ENCODE measurements at places on chromosomes 4 and X.

GRCh38 chrX:109390556-109390955, 91.3 kb downstream of the GUCY2F start:
- no peaks in the 10 kb centered on the region for H3K36me3 ChIP-seq
- no peaks in the 10 kb centered on the region for H3K27me3 ChIP-seq
- H3K4me1 ChIP-seq = no peaks in the 10 kb centered on the region
- DNase-seq = no peak
- H3K4me3 ChIP-seq = no peak overlapping the region

- H3K27ac ChIP-seq = no peak overlapping the region
- H3K4me1 ChIP-seq = no peaks in the 10 kb centered on the region
- H3K36me3 ChIP-seq = no peaks in the 10 kb centered on the region
- DNase-seq = no peak
- H3K27me3 ChIP-seq = no peaks in the 10 kb centered on the region
Measured at GRCh38 chrX:79325263-79325958, 41.7 kb downstream of the ITM2A start.

GRCh38 chr4:88075336-88075735, 67.9 kb downstream of the PKD2 start:
- DNase-seq = no peak
- no peak overlapping the region for H3K27ac ChIP-seq
- H3K27me3 ChIP-seq = no peaks in the 10 kb centered on the region
- H3K4me3 ChIP-seq = no peak overlapping the region
- H3K4me1 ChIP-seq = no peaks in the 10 kb centered on the region

- H3K4me1 ChIP-seq = no peaks in the 10 kb centered on the region
- H3K36me3 ChIP-seq = no peaks in the 10 kb centered on the region
- no peak for DNase-seq
Measured at GRCh38 chrX:28876408-28876807, 289.2 kb downstream of the IL1RAPL1 start.

GRCh38 chr4:185202984-185203485, 765 bp downstream of the CFAP97 start:
- H3K4me3 ChIP-seq = peak overlapping the region; percentile 72
- peak overlapping the region; percentile 96 for H3K27ac ChIP-seq
- H3K4me1 ChIP-seq = peaks cover 27% of the 10 kb centered on the region
- H3K27me3 ChIP-seq = no peaks in the 10 kb centered on the region

DNA sequence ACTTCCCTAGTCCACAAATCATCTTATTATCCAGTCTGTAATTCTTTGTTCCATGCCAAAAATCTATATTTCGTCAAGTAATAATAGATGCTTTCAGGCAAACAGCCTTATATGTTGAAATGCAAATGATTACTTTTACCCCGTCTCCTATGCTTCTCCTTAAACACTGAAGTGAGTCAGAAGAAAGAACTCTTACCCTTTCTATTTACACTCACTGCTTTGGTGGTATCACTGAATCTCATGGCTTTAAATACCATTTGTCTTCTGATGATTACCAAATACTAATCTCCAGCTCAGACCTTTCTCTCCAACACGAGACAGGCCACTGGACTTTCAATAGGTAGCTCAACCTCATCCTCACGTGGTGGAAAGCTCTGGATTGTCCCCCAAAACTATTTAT, 558.1 kb downstream of the IL1RAPL1 start:
- H3K4me1 ChIP-seq = no peaks in the 10 kb centered on the region
- no peak overlapping the region for H3K4me3 ChIP-seq
- no peak for DNase-seq
- no peaks in the 10 kb centered on the region for H3K27me3 ChIP-seq
- no peak overlapping the region for H3K27ac ChIP-seq

GRCh38 chr4:176690716-176691115, 102.0 kb downstream of the VEGFC start:
- H3K27me3 ChIP-seq = no peaks in the 10 kb centered on the region
- H3K4me1 ChIP-seq = no peaks in the 10 kb centered on the region
- H3K36me3 ChIP-seq = no peaks in the 10 kb centered on the region
- H3K4me3 ChIP-seq = no peak overlapping the region

DNA sequence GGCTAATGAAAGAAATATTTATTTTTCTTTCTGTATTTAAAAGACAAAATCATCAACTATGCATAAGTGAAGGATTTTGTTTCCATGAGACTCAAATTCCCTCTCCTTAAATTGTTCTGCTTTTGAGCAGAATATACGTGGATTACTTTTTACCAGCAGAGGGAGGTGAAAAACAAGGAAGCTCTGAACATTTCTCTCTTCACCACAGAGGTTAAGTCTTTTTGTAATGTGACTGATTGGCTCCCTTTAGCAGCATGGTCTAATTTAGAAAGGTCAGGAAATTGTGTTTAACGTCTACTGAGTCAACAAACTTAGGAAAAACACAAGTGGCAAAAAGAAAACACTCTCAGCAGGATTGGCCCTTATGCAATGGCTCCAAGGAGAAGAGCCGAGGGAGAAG, 55.1 kb upstream of the F9 start:
- DNase-seq = no peak
- H3K36me3 ChIP-seq = no peaks in the 10 kb centered on the region
- no peaks in the 10 kb centered on the region for H3K27me3 ChIP-seq

DNA sequence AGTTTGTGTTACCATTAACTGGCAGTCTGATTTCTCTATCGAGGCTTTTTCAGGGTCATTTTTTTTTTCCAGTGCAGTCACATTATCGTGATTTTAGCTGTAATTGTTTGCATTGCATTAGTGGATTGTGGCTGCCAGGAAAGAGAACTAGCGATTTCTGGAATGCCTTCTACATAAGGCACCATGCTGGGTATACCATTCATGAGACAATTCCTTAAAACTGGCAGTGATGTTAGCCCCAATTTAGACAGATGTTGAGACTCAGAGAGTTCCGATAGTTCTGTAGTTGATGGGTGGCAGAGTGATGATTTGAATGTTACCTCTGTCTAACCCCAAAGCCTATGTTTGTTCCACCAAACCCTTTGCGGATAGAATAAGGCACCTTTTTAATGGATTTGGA, 175.4 kb upstream of the TENM3 start:
- H3K4me3 ChIP-seq = no peak overlapping the region
- no peaks in the 10 kb centered on the region for H3K36me3 ChIP-seq
- no peak overlapping the region for H3K27ac ChIP-seq

DNA sequence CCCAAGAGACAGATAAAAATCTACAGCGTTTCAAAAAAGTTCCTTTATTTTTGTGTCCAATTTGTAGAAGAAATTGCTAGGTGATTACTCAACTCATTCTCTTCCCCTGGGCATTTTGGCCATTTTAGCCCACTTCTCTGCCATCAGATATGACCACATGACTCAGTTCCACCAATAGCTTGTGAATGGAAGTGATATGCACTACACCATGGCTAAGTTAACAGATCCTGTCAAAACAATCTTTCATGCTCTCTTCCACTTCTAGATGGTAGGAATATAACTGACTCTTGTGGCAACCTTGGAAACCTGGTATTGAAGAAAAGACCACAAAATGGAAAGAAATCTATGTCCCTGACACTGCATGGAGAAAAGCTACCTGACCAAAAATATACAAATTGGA, 26.2 kb upstream of the FREM3 start:
- H3K27ac ChIP-seq = no peak overlapping the region
- DNase-seq = no peak
- peaks cover 4% of the 10 kb centered on the region for H3K4me1 ChIP-seq
- H3K27me3 ChIP-seq = no peaks in the 10 kb centered on the region
- no peaks in the 10 kb centered on the region for H3K36me3 ChIP-seq

DNA sequence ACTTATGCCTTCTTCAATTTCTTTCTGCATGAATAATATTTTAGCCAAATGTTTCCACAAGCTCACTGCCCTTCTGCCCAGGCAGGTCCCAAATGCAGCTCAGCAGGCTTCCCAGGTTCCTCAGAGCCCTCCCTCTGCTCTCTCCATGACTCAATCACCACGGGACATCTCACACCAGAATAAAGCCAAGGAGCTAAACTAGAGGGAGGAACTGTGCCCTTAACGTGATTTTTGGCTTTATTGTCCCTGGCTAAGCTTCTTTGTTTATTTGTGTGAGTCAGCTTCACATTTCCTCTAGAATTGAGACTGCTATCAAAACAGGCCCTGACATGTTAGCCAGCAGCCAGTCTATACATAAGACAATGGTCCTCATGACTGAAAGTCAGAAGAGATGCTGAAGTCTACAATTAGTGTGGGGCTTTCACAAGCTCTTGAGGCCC, 186.4 kb upstream of the GALNT7 start:
- no peaks in the 10 kb centered on the region for H3K4me1 ChIP-seq
- no peak overlapping the region for H3K4me3 ChIP-seq
- no peaks in the 10 kb centered on the region for H3K27me3 ChIP-seq
- no peak overlapping the region for H3K27ac ChIP-seq
- no peaks in the 10 kb centered on the region for H3K36me3 ChIP-seq

- no peaks in the 10 kb centered on the region for H3K4me1 ChIP-seq
- DNase-seq = peak; percentile 63
- no peak overlapping the region for H3K27ac ChIP-seq
- no peaks in the 10 kb centered on the region for H3K27me3 ChIP-seq
Measured at GRCh38 chrX:311156-312129, 7.2 kb downstream of the GTPBP6 start.

- no peaks in the 10 kb centered on the region for H3K36me3 ChIP-seq
- no peaks in the 10 kb centered on the region for H3K27me3 ChIP-seq
- no peak overlapping the region for H3K27ac ChIP-seq
- H3K4me3 ChIP-seq = no peak overlapping the region
Measured at GRCh38 chrX:13271511-13271910, 48.3 kb downstream of the ATXN3L start.

GRCh38 chr4:56619160-56619559, 61.9 kb downstream of the HOPX start:
- peaks cover 19% of the 10 kb centered on the region for H3K4me1 ChIP-seq
- no peaks in the 10 kb centered on the region for H3K27me3 ChIP-seq
- DNase-seq = no peak
- no peak overlapping the region for H3K27ac ChIP-seq
- H3K4me3 ChIP-seq = no peak overlapping the region

DNA sequence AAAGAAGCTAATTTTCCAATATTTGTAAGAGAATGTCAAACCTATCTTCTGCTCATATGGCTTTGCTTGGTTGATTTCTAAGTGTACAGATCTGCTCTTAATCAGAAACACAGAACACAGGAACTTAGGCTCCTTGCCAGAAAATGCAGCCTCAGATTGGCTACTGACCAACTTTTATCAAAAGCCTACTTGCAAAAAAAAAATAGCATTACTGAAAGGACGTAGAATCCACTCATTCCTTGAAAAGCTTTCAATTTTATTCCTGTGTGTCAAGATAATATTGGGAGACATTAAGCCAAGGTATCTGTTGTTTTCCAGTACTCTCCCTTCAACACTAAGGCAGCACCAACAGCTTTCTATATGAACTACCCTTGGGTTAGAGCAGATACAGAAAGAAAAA, 127.6 kb upstream of the INTU start:
- H3K36me3 ChIP-seq = no peaks in the 10 kb centered on the region
- H3K4me1 ChIP-seq = no peaks in the 10 kb centered on the region
- no peak overlapping the region for H3K4me3 ChIP-seq
- no peak for DNase-seq

- H3K27me3 ChIP-seq = no peaks in the 10 kb centered on the region
- H3K4me1 ChIP-seq = no peaks in the 10 kb centered on the region
- H3K4me3 ChIP-seq = no peak overlapping the region
- no peak for DNase-seq
Measured at GRCh38 chr4:185582651-185583400, 47.5 kb upstream of the PDLIM3 start.

DNA sequence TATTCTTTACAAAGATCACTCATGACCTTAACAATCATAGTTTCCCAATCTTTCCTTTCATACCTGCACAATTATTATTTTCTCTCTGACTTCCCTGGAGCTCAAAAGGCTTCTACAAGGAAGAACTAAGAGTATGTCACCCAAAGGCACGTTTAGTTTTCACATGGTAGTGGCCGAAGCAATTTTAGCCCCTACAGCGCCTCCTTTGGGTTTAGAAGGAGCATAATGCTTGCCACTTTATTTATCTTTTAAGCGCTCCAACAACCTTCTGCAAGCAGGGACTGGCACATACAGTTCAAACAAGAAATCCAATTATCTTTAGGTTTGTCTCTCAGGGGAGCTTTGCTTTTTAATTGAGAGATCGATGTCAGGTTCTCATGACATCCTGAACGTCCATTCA, 42.0 kb upstream of the IGSF1 start:
- H3K27me3 ChIP-seq = no peaks in the 10 kb centered on the region
- no peak overlapping the region for H3K4me3 ChIP-seq

DNA sequence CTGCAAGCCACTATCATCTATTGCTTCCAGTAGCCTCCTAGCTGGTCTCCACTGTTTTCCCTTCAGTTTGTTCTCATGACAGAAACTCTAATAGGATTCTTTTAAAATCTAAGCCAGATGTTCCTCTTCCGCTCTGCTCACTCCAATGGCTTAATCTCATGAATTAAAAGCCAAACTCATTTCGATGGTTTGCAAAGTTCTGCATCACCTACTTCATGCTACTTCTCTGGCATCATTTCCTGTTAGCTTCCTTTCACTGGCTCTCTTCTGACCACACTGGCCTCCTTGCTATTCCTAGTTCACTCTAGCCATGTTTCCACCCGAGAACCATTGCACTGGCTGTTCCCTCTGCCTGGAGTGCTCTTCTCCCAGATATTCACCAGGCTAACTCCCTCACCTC, 102.0 kb upstream of the LSM6 start:
- H3K36me3 ChIP-seq = no peaks in the 10 kb centered on the region
- H3K27me3 ChIP-seq = no peaks in the 10 kb centered on the region
- DNase-seq = no peak
- H3K27ac ChIP-seq = no peak overlapping the region
- H3K4me1 ChIP-seq = no peaks in the 10 kb centered on the region

DNA sequence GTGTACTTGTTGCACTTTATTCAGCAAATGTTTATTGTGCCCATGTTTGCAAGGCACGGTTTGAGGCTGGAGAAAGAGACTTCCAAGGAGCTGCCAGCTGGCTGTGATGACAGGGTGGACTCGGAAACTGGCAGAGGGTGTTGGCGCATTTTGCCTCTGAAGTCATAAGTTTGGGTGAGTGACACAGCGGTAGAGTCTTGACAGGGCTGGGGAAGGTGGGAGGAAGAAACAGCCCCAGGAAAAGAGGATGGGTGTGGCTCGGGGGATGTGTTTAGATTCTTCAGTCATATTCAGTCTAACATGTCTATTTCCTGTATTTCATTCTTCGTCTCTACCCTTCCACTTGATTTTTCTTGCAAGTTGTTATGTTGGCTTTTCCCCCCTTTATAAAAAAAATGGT, 77.0 kb upstream of the STOX2 start:
- no peaks in the 10 kb centered on the region for H3K4me1 ChIP-seq
- H3K36me3 ChIP-seq = no peaks in the 10 kb centered on the region
- H3K4me3 ChIP-seq = no peak overlapping the region
- no peak overlapping the region for H3K27ac ChIP-seq
- H3K27me3 ChIP-seq = no peaks in the 10 kb centered on the region

- H3K4me1 ChIP-seq = no peaks in the 10 kb centered on the region
- H3K36me3 ChIP-seq = no peaks in the 10 kb centered on the region
- H3K27ac ChIP-seq = peak overlapping the region; percentile 61
- no peak overlapping the region for H3K4me3 ChIP-seq
- DNase-seq = no peak
Measured at GRCh38 chrX:68440442-68440841, 7.1 kb upstream of the OPHN1 start.

DNA sequence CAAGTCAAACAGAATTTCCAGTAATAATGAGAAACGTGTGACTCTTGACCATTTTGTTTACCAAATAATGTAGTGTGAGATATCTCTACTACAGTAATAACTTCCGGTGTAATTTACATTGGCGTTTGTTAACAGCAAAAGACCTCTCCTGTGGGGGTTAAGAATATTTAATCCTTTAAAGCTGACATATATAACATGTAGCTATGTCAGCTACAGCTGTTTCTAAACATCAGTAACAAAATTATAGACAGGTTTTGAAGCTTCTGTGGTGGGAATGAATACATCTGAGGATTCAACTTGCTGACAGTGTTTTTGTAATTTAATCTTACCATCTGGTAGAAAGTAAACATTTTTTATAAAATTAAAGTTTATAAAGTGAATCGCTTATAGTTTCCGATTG, 73.6 kb upstream of the TENM3 start:
- H3K4me1 ChIP-seq = no peaks in the 10 kb centered on the region
- H3K27me3 ChIP-seq = no peaks in the 10 kb centered on the region
- no peak for DNase-seq
- no peak overlapping the region for H3K27ac ChIP-seq
